ENCODE measurements at places on chromosomes 2 and 18. TPM values are rescaled to one million over a fixed set of nuclear protein-coding genes. Genes with fewer than 3 reads are reported as not detected.

Gene CDH7
- not detected for total RNA-seq

Gene PSMA8
- not detected for total RNA-seq

Gene EPAS1
- 219 TPM for total RNA-seq

Gene IL36G
- total RNA-seq, result not detected

Gene PLEKHH2
- 8.9 TPM for total RNA-seq

Gene TRIM54
- total RNA-seq, result 0.10 TPM

Gene GNAL
- total RNA-seq, result 0.20 TPM

Gene SMAD2
- 132 TPM for total RNA-seq

Gene HADHB
- 103 TPM for total RNA-seq

Gene IL36RN
- total RNA-seq, result not detected

Gene SERPINB4
- not detected for total RNA-seq

Gene SRD5A2
- not detected for total RNA-seq

Gene EHD3
- total RNA-seq, result 101 TPM

Gene CTAGE1
- 0.07 TPM for total RNA-seq

Gene REG3A
- not detected for total RNA-seq

Gene DCDC2C
- not detected for total RNA-seq

Gene CFAP210
- total RNA-seq, result not detected

Gene CACNB4
- 10.8 TPM for total RNA-seq

Gene SCN2A
- 2.7 TPM for total RNA-seq

Gene CRYBA2
- not detected for total RNA-seq
